GM23248 (cell line): ENCODE measurements at places on chromosomes 7 and 10. TPM values are rescaled to one million over a fixed set of nuclear protein-coding genes. Genes with fewer than 3 reads are reported as not detected.

The GIMAP1 gene
- not detected in 2 replicates for polyA plus RNA-seq

The H2BK1 gene
- polyA plus RNA-seq: not detected in 2 replicates

The SPRN gene
- polyA plus RNA-seq: 0.32 and 0.34 TPM in 2 replicates

The TMEM254 gene
- polyA plus RNA-seq: 38.4 and 39.2 TPM in 2 replicates

The CALML5 gene
- not detected in 2 replicates for polyA plus RNA-seq

The ANK3 gene
- polyA plus RNA-seq: 0.14 and 0.75 TPM in 2 replicates

The LIPM gene
- not detected in 2 replicates for polyA plus RNA-seq

The FAM13C gene
- 0.56 and 0.80 TPM in 2 replicates for polyA plus RNA-seq

The ZCWPW1 gene
- 3.6 and 4.2 TPM in 2 replicates for polyA plus RNA-seq

The SOSTDC1 gene
- not detected in 2 replicates for polyA plus RNA-seq

The LRMDA gene
- 2.1 and 2.6 TPM in 2 replicates for polyA plus RNA-seq

The PON2 gene
- polyA plus RNA-seq: 89.1 and 99.7 TPM in 2 replicates

The TRIM73 gene
- polyA plus RNA-seq: 0.61 and 1.0 TPM in 2 replicates

The TRPV5 gene
- not detected in 2 replicates for polyA plus RNA-seq
